ENCODE measurements at places on chromosomes 5 and 9. TPM values are rescaled to one million over a fixed set of nuclear protein-coding genes. Genes with fewer than 3 reads are reported as not detected.

Gene GABRG2
- total RNA-seq, result 28.5 TPM

Gene BTNL8
- total RNA-seq, result not detected

Gene ICE1
- total RNA-seq, result 68.2 TPM

Gene MAP1B
- total RNA-seq, result 1,237 TPM

Gene FOXD4L5
- 0.31 TPM for total RNA-seq

Gene TUSC1
- total RNA-seq, result 10.0 TPM

Gene CHMP5
- total RNA-seq, result 85.8 TPM

Gene IFNA21
- not detected for total RNA-seq

Gene CNTNAP3
- 84.8 TPM for total RNA-seq

Gene TMEM215
- total RNA-seq, result 0.31 TPM

Gene SLC44A1
- total RNA-seq, result 62.9 TPM

Gene SLC46A2
- not detected for total RNA-seq

Gene SPATA31C1
- not detected for total RNA-seq
